Right lobe of liver (tissue), 6 donors: ENCODE measurements at places on chromosomes 16 and 17. TPM values are rescaled to one million over a fixed set of nuclear protein-coding genes. Genes with fewer than 3 reads are reported as not detected.

The GCGR gene
- total RNA-seq: 39.5 TPM

The DGKE gene
- 3.4 TPM for total RNA-seq

The STRADA gene
- 15.1 TPM for total RNA-seq

The ICAM2 gene
- total RNA-seq: 5.5 TPM

The PDILT gene
- not detected for total RNA-seq

The OGFOD1 gene
- 18.7 TPM for total RNA-seq

The SLFN13 gene
- total RNA-seq: 2.9 TPM

The GRIN2A gene
- not detected for total RNA-seq

The TP53TG3F gene
- not detected for total RNA-seq

The DNAAF8 gene
- total RNA-seq: 0.12 TPM

The MRPL58 gene
- 23.7 TPM for total RNA-seq

The DUSP3 gene
- total RNA-seq: 87.7 TPM

The CA4 gene
- not detected for total RNA-seq

The CMTM3 gene
- 3.7 TPM for total RNA-seq

The ZNF652 gene
- 25.1 TPM for total RNA-seq

The OR3A3 gene
- total RNA-seq: not detected

The CDK3 gene
- 11.0 TPM for total RNA-seq

The C17orf100 gene
- total RNA-seq: 4.0 TPM

The CHST5 gene
- not detected for total RNA-seq

The IKZF3 gene
- 1.4 TPM for total RNA-seq

The TRIM47 gene
- total RNA-seq: 18.0 TPM

The ZP2 gene
- not detected for total RNA-seq

The KDM6B gene
- total RNA-seq: 7.6 TPM

The MARCHF10 gene
- total RNA-seq: not detected

The CDYL2 gene
- 6.2 TPM for total RNA-seq

The SYCE1L gene
- total RNA-seq: 1.3 TPM

The FOXF1 gene
- 0.58 TPM for total RNA-seq

The SLC5A10 gene
- 0.07 TPM for total RNA-seq

The ABCA10 gene
- total RNA-seq: 1.8 TPM

The AIPL1 gene
- not detected for total RNA-seq
